ENCODE measurements at places on chromosomes 16 and 17.

GRCh38 chr17:55717898-55718735 lies 4.5 kb downstream of the TMEM100 start:
- peak; percentile 59 for DNase-seq

- DNase-seq: no peak
These were observed 85.7 kb downstream of the NOG start for GRCh38 chr17:56679115-56679776.

GRCh38 chr17:36657390-36657762 lies 56.0 kb downstream of the MRM1 start:
- no peak for DNase-seq

- no peak for DNase-seq
These were observed 39.5 kb downstream of the CYB5B start for GRCh38 chr16:69463876-69464275.

GRCh38 chr17:47414612-47415011 lies 90.9 kb downstream of the EFCAB13 start:
- no peak for DNase-seq

- no peak for DNase-seq
These were observed 46.0 kb downstream of the BANP start for GRCh38 chr16:87996962-87997880.

DNA sequence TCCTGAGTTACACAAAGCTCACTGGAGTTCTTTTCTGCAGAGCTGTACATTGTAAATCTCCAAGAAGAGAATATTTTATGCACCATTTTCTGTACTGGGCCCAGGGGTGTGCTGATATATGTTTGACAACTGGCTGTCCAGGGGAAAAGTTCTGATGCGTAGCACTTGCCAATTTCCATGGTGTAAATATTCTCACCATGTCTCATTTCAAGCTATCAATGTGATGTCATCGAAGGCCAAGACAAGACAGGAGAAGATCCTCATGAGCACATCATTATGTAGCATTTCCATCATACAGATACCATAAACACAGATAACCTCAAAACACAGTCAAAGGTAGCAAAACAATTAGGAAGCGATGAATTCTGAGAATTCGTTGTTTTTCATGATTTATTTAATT lies 18.9 kb downstream of the CDH5 start:
- no peak for DNase-seq

DNA sequence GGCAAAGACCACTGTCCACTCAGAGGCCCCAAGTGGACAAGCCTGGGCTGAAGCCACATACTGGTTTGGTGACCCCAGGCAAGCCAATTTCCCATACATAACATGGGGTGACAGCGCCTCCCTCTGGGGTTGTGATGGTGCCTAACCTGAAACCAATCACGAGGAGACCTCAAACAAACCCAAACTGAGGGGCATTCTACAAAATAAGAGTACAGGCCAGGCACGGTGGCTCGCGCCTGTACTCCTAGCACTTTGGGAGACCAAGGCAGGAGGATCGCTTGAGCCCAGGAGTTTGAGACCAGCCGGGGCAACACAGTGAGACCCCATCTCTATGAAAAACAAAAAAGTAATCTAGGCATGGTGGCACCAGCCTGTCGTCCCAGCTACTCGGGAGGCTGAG lies 3.6 kb downstream of the P2RX5 start:
- no peak for DNase-seq

GRCh38 chr16:70393662-70394061 lies 45.2 kb downstream of the ST3GAL2 start:
- DNase-seq: no peak

- no peak for DNase-seq
These were observed 162.8 kb downstream of the IRX3 start for GRCh38 chr16:54123766-54124165.

DNA sequence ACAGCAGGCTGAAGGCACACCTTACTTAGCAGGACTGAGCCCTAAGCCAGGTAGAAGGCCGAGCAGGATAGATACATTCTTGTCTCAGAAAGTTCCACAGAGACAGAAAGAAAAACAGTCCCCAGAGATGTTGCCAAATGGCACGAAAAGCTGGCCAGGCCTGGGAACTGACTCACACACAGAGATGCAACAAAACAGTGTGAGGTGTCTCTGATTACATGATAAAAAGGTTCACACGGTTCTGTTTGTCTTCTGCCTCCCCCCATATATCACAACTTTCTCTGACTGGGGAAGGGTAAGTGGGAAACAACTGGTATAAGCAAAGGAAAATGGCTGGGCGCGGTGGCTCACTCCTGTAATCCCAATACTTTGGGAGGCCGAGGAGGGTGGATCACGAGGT lies 1.7 kb downstream of the WBP2 start:
- no peak for DNase-seq

DNA sequence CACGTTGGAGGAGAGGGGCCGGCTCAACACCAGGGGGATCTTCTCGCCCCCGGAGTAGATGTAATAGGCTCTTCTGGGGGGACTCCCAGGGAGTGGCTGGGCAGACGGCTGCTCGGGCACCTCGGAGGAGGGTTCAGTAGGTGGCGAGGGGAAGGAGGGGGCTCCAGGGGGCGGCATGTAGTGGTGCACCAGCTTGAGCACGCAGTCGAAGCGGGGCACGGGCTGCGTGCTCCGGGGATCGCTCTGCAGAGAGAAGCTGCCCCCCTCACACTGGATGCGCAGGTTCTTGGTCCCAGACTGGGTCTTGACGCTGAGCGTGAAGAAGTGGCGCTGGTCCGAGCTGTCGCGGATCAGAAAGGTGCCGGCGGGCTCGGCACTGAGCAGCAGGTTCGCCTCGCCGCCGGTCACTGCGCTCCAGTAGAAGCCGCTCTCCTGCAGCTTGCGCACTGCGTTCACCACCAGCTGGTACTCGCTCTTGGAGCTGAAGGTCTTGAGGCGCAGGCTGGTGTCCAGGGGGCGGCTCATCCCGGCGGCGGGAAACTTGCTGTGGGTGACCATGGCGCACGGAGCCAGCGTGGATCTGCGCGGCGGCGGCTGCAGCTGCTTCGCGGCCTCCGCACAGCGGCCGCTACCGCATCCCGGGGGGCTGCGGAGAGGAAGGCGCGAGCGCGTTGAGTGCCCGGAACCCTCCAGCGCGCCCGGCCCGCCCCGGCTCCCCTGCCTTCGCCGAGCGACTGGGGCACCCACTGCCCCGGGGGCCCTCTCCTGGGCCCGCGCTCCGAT lies 1.1 kb downstream of the SOCS3 start:
- DNase-seq: no peak

- DNase-seq: peak; percentile 85
These were observed 24.8 kb downstream of the KLHDC4 start for GRCh38 chr16:87740909-87741424.

- DNase-seq: no peak
These were observed 248.8 kb upstream of the TBX2 start for GRCh38 chr17:61150686-61151299.

DNA sequence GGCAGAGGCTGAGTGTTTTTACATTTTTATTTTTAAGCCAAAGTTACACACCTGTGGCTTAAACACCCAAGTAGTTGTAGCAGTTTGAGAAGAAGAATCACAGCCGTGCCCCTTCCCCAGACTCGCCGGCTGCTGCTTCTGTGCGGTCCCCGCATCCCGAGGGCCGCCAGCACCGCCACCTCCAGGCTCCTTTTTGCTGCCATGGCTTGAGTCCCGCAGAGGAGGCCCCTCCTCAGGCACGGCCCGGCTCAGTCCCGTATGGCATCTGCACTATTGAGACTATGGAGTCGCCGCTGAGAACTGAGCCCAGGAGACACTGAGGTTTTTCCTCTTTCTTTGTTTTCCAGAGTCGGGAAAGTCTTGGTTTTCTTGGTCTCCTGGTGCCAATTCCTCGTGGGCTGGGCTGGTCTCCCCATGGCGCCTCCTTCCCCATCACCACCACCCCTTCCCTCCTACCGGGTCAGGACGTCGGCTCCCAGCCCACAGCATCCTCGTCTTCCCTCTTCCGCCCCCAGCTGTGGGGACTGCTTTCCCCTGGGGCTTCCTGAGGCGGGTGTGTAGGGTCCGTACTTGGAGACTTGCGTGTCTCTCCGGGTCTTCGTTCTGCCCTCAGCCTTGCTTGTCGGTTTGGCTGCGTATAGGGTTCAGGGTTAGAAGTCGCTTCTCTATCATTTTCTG lies 32.6 kb upstream of the CDH15 start:
- no peak for DNase-seq

DNA sequence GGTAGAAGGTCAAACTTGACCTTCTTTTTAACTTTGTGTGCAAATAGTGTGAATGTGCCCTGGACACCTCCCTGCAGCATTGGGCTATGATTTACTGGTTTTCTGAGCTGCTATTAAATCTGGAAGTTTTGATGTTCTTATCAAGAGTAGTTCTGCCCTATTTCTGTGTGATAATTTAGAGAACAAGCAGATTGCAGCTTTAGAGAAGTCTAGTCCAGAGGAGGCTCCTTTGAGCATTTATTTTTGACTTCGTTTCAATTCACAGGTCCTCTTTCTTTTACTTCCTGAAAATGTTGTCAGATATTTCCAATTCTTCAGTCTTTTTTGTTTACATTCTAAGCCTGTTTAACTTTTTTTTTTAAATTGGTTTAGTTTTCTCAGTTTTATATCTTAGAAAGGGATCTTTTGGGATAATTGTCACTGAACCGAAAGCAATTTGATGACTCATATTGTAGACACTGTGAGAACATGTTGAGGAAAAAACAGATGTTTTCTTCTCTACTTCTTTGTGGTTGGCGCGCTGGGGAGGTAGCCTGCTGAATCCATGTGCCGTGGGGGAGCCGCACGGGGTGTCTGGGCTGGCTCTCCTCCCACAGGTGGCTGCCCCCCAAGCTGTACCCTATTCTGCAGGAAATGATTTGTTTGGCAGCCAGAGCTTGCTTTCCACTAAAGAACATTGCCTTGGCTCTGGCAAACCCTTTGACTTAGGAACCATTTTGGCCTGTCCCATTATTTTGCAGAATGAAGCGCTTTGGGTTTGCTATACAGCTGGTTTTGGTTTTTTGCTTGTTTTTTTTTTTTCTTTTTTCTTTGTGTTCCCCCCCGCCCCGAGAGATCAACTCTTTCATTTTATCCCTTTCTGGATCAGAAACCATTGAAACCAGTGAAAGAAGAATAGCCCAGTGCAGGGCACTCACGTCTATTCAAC lies 53.4 kb downstream of the MFSD11 start:
- no peak for DNase-seq

DNA sequence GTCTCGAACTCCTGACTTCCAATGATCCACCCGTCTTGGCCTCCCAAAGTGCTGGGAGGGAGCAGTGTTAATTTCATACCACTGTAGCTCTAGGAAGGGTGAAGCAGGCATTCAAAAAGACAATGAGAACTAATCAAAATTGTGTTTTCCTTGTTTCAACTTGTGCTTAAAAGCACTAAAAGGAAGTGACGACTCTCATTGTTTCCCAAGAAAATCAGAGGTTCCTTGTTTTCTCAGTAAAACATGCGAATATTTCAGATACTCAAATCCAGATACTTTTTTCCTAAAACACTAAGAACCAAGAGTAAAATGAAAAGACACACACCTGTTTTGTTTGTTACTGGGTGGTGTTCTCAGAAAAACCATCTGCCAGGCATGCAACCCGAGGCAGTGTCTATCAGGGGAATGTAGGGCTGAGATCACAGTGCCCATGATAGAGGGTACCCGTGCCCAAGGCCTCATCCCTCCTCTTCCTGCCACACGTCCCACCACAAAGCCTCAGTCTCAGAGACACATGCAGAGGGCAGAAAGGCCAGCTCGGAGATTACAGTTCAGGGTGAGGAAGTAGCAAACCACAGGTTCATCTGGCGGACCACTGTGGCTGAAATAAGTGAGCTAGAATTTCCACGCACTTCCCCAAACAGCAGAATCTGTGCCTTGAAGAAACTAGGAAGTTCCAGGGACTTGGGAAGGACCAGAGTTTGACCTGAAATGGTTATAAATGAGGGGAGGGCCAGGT lies 33.7 kb downstream of the GINS3 start:
- DNase-seq: no peak

DNA sequence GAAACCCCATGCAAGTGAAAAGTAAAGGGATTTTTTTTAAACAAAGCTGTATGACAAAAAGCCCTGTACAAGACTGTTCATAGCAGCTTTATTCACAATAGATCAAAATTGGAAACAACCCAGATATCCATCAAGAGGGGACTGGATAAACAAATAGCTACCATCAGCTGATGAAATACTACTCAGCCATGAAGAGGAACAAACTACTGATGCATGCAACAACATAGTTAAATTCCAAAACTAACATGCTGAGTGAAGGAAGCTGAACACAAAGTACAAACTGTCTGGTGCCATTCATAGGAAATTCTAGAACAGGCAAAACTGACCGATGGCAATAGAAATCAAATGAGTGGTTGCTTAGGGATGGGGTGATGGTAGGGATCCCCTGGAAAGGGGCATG lies 15.1 kb downstream of the FOXJ1 start:
- no peak for DNase-seq

Data from nucleus accumbens (tissue), 56 donors.